ENCODE measurements at places on chromosomes 3 and 15.

DNA sequence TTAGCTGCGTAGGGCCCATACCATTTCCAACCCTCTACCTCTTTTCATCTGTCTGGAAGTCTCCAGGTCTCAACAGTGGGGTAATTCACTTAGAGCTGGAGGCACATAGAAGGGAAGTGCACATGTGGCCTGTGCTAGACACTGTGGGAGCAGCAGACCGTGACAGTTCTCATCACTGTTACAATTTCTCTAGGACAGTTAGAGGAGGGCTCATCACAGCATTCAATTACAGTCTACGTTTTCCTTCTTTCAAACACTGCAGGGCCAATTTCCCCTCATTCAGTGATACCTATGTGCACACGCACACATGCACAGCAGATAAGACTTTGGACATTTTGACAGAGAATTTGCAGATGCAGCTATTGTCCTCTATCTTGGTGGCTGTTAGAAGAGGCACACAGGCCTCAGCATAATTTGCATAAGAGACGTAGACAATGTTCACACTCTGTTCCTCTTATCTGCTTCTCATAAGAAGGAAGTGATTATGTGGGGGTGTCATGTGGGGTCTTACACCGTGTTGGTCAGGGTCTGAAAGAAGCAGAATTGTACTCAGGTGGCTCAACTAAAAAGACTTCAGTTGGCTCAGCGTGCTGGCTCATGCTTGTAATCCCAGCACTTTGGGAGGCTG is 12.6 kb upstream of the HRG start:
- DNase-seq, result no peak

DNA sequence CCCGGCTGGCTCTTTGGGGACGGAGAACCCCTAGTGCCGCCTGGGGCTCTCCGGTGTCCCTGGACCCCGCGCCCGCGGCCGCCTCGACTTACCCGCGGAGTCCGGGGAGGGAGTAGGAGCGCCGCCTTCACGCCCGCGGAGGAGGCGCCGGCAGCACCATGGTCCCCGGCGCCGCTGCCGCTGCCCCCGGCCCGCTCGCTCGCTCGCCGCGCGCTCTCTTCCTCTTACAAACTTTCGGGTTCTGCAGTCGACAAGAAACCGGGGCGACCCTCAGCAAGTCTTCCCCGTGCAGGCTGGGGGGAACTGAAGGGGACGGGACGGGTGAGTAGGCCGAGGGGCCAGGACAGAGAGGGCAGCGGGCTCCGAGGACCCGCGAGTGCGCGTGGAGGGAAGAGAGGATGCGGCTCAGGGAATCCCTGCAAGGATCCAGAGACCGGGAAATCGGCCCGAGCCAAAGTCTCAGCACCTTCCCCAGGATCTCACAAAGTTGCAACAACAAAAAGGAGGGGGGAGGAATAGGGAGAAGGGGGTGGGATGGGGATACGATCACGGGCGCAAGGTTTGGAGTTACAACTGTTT is 2.0 kb downstream of the FOXP1 start:
- peak; percentile 72 for DNase-seq

DNA sequence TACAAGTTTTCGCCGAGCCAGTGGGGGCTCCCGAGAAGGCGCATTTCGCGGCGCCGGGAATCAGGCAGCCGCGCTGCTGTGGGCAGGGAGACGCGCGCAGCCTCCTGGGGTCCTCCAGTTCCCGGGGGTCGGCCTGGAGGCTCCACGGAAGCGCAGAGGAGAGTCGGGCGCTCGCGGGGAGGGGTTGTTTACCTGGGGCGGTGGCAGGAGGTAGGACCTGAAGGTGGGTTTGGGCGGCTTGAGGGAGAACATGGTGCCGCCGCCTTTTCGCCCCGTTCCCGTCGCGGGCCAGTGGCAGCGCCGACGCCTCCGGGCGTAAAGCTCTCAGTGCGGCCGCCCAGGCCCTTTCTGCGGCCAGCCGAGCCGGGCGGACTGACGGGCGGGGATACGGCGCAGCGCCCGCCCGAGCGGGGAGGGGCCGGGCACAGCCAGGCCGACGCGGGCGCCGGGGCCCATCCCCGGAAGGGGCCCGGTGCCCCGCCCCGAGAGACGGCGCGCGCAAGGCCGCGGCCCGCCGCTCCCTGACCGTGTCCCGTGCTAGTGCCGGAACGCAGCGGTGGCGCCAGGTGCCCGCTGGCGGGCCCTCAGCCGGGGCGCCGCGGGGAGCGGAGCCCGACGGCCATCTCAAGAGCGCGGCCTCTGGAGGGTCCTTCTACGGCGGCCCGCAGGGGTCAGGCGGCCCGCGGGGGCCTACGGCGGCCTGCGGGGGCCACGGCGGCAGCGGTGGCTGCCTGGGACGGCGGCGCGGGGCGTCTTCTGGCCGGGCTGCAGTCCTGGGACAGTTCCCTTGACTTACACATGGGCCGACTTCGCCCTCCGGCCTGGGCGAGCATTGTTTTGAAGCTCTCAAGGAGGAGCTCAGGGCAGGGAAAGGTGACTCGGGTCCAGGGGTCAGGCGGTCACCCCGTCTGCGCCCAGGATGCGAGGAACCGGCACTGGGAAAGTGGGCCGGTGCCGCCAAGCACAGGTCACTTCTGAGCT is at the start of gene MTMR10:
Gene MTMR10, minus strand, starts transcription at position 374 of the 981 bp plus-strand sequence. Its CDS starts 122 bp downstream, at position 252.
- peak; percentile 87 for DNase-seq

- DNase-seq, result no peak
These were observed 184.0 kb upstream of the LYSMD4 start for GRCh38 chr15:99917252-99917651.

DNA sequence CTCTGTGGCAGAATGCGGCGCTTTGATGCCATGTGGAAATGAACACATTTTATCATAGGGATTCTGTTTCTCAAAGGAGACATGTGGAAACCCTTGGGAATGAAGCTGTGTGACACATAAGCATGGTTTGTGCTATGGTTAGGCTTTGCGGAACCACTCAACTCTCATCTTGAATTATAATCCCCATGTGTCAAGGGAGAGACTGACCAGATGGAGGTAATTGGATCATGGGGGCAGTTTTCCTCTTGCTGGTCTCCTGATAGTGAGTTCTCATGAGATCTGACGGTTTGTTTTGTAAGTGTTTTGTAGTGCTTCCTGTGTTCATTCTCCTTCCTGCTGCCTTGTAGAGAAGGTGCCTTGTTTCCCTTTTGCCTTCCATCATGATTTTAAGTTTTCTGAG is 1109.2 kb upstream of the ALCAM start:
- no peak for DNase-seq

GRCh38 chr3:46895761-46896160 is 18.2 kb downstream of the PTH1R start:
- no peak for DNase-seq

DNA sequence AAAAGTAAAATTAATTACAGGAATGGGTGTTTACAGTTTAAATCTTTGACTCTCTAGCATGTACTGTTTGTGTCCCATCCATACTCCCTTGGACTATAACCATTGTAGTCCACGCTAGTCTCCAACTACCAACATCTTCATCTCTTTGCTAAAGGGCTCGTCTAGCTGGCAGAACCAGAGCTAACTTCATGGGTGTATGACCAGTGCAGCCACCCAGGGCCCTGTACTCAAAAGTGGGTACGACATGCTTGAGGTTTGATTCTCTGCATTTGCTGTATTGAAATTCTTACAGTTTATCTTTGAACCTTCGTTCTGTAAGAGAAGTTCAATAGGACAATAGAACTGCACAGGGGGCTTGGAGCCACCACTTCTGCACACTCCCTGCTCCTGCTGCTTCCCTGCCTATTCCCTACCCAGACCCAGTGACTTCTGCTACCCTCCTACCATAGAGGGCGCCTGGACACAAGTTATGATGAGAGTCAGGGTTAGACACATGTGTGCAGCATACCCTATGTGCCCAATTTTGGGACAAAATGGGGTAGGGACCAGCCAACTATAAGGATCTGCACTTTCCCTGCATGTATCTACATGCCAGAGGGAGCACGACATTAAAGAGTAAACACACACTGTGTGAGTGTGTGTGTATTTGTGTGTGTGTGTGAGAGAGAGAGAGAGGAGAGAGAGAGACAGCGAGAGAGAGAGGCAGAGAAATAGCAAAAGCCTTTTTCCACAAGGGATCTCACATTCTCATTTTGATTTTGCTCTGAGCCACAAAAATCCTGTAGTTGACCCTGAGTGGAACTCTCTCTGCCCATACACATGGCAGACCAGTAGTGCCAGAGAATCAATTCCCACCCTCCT is 59.0 kb upstream of the NECTIN3 start:
- no peak for DNase-seq

- no peak for DNase-seq
These were observed 14.6 kb downstream of the HEMK1 start for GRCh38 chr3:50583897-50584296.

DNA sequence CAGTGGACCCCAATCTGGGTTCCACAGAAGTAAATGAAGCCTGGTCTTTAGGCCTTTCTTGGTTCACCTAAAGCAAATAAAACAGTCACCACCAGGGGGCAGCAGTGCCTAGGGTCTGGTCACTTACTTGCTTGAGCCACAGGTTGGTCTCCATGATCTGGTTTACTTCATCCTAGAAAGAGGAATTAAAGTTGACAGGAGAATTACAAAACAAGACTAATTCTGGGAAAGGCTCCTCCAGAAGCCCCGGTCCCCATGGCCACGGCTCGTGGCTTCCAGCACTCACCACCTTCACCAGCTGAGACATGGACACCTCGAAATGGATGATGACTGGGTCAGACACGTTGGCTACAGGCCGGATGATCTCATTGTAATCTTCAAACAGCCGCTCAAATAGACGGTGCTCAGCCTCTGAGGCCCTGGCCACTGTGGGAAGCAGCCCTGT is 2.3 kb downstream of the CHRNA3 start:
- DNase-seq, result peak; percentile 80

GRCh38 chr3:179603321-179603720 is 1.1 kb downstream of the MRPL47 start:
- DNase-seq, result no peak

GRCh38 chr3:126538966-126539365 is 15.0 kb downstream of the CHST13 start:
- no peak for DNase-seq

GRCh38 chr15:26970712-26971210 is at the start of gene GABRG3:
Gene GABRG3, plus strand, starts transcription at chr15:26971181.
- no peak for DNase-seq

DNA sequence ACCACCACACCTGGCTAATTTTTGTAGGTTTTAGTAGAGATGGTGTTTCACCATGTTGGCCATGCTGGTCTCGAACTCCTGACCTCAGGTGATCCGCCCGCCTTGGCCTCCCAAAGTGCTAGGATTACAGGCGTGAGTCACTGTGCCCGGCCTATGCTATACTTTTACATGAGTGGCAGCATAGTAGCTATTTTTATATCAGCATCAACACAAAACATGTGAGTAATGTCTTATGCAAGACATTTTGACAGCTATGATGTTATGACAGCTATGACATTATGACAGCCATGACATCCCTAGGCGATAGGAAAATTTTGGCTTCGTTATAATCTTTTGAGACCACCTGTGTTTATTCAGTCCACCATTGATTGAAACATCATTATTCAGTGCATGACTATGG is 4.1 kb upstream of the NAALADL2 start:
- DNase-seq, result no peak
